Stimulated activated CD4-positive, alpha-beta T cell treated with anti-CD3 and anti-CD28 coated beads, Interleukin-15, amount 100 ng/mL, for 1 hour (primary cell): ENCODE measurements at places on chromosomes 5 and 9.

DNA sequence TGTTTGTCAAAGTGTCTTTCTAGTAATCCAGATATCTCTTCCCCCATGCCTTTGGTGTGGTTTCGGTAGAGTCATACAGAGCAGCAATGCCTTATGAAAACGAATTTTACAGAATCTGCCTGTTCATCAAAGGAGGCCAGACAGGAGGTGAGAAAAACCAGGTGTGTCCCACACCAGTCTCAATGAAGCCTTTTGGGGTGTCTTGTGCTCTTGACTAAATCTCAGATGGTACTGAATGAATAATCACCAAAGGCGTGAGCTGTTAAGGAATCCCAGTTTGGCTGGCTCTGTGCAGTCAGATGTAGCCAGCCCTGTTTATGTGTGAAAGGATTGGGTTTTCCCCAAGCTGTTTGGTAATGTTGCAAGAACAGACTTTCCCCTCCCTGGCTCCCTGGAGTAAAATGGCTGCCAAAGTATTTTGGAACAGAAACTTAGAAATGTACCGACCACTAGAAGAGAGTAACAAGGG lies 70.8 kb upstream of the CDKN2B start:
- DNase-seq = no peak

GRCh38 chr9:137382444-137383080 lies 40.4 kb downstream of the EXD3 start:
- DNase-seq = no peak

DNA sequence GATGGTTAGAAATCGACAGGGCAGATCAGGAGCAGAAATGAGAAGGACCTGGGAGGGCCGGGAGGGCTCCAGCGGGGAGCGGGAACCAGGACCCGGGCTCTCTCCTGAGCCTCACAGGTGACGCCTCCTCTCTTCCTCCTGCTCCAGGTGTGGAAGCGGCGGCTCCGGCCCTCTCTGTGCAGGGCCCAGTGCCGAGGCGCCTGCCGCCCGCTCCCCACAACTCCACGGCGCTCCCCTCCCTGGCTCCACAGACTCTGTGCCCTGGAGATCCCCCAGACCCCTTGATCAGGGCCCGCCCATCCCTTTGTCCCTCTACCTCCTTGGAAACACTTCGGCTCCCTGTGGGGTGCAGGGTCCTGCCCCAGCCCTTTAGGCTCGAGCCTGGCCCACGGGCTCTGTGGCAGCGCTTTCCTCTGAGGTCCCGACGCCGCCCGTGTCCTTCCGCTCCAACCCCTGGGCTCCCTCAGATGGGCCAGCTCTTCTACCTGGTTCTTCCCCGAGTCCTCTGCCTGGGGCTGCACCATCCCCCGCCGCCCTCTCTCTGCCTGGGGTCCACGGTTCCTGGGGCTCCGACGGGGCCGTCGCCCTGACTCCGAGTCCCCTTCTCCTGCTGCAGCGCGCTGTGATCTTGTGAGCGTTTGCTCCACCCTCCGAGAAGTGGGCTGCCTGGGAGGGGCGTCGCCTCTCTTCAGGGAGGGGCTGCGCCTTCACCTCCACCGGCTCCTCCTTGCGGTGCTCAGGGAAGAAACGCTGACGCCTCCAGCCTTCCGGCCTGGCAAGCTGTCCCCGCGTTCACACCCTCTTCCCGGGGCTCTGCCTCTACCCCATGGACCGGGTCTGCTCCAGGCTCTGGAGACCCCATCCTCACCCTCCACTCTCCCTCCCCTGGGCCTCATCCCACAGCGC lies 22.4 kb upstream of the SLC6A3 start:
- no peak for DNase-seq

- no peak for DNase-seq
Measured at GRCh38 chr5:82952326-82952725, 124.9 kb downstream of the TMEM167A start.

GRCh38 chr5:175830586-175831300 lies 40.6 kb upstream of the CPLX2 start:
- no peak for DNase-seq

DNA sequence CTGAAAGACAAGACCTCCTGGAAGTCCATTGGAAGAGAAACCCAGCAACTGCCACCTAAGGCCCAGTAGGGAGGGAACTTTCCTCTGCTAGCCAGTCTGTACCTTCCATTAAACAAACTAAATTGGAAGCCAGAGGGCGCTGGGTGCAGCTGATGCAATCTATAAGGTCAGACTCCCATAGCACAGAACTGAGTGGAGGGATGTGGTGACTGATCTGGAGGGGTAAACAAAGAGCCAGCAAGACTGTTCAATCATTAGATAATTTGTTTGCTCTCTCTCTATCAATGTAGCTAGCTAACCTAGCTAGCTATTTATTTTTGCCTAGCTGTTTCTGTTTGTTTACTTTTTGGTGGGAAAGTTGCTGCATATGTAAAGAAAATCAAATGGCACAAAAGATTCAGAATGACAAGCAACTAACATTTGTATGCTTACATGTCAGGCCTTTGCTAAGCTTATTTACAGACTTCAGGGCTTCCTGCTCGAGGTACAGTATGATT lies 291.8 kb upstream of the DAB2 start:
- no peak for DNase-seq

DNA sequence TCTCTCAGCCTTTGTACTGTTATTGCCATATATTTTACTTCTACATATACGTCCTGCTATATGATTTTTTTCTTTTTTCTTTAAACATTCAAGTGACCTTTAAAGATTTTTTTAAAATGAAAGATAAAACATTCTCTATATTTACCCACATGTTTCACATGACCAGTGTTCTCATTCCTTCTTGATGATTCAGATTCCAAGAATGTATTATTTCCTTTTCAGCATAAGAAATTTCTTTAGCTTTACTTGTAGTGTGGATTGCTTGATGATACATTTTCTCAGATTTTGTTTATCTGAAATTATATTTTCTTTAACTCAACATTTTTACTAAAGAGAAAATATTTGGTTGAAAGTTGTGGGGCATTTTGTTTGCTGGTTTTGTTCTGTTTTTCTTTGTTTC lies 792.1 kb downstream of the BRINP1 start:
- no peak for DNase-seq

- DNase-seq = no peak
Measured at GRCh38 chr9:88651682-88652633, 117.0 kb downstream of the NXNL2 start.

- peak; percentile 65 for DNase-seq
Measured at GRCh38 chr9:131349881-131350563, 43.9 kb upstream of the PRRC2B start.
